ENCODE measurements at places on chromosomes 4 and X.

DNA sequence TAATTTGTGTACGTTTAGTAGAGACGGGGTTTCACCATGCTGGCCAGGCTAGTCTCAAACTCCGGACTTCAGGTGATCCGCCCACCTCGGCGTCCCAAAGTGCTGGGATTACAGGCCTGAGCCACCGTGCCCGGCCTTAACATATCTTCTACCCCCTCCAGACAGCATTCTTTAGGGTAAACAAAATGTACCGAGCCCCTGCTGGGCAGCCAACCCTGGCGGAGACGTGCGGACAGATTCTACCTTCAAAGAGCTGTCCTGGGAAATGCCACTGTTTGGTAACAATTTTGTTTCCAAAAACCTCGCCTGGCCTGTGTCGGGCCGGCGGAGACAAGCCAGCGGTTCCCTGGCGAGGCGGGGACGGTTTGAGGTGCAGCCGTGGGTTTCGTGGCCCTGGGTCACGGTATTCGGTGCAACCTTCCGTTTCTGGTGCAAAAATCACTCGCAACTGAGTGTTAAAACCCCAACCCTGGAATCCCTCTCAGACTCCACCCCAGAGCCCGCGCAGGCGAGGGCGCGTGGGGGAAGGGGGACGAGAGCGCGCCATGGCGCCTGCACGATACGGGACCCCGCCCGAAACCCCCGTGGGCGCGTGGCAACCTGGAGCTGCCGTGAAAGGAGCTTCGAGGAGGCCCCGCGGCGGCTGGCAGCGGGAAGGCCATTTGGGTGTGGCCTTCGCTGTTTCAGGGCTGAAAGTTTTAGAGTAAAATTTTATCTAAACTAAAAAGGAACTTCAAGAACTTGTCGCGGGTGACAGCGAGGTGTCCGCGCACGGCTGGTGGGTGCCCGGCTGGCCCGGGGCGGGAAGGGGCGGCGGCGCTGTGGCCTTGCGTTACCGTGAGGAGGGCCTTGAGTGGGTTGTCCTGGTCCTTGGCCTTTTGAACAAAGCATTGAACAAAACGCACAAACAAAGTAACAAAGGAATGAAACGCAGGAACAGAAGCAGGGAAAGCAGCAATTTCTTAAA is 17.0 kb downstream of the MRFAP1 start:
- DNase-seq, result no peak

- DNase-seq, result no peak
Measured at GRCh38 chr4:69126024-69126423, 29.8 kb downstream of the UGT2B7 start.

DNA sequence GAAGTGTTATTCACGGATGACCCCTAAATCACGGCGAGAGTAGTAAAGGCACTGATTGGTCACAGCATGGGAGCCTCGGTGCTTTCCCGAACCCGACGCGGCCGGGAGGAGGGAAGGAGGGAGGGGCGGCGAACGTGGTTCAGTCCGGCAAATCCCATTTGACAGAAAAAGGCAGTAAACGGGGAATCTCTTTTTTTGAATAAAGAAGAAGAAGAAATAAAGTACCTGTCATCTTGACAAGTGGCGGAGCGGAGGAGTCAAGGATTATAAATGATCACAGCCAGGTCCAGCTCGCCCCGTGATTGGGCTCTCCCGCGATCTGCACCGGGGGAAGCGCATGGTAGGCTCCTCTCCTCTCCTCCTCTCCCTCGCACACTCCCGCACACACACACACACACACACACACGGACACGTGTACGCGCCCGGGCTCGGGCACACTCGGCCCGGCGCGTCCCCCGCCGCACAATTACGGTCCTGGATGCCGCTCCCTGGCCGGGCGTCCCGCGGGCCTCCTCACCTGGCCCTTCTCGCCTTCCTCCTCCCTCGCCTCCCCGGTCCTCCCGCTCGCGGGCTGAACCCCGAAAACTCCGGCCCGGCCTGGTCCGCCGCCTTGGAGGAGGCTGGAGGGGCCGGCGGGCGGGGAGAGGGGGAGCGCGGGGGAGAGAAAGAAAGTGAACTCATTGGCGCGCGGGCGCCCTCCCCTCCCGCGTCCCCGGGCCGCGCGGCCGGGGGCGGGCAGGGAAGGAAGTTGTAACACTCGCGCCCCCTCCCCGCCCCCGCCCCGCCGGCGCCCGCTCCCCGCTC is 99.2 kb upstream of the TENM3 start:
- peak; percentile 22 for DNase-seq

DNA sequence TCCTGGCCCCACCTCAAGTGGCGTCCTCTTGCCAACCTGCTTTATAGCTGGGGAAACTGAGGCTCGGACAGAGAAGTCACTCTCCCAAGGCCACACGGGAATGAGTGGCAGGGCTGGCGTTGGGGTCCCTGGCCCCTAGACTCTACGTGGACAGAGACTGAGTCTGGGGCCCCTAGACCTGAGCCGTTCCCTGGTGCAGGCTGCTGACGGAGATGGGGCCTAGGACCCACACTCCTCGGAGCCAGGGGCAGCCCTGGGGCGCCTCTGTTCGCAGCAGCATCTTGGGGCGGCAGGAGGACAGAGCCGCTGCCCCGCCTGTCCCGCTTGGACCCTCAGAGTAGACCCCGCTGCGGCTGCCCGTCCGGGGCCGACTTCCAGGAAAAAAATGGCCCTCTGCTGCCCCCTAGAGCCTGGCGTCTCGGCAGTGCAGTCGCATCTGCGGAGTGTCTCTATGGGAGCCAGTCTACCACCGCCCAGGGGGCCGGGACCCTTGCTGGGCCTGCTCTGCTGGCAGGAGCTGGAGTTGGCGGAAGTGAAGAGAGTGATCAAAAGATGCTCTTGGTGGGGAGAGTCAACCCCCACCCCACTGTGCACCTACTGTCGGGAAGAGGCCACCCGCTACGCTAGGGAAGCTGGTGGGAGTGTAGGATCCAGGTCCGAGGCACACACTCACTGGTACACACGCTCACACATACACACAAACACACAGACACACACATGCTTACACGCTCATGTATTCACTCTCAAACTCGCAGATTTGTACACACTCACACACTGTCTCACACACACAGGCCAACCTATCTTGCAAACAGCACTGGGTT is 220.1 kb downstream of the AFAP1 start:
- no peak for DNase-seq

GRCh38 chr4:145101091-145101490 is 3.0 kb downstream of the ABCE1 start:
- DNase-seq, result peak; percentile 18

DNA sequence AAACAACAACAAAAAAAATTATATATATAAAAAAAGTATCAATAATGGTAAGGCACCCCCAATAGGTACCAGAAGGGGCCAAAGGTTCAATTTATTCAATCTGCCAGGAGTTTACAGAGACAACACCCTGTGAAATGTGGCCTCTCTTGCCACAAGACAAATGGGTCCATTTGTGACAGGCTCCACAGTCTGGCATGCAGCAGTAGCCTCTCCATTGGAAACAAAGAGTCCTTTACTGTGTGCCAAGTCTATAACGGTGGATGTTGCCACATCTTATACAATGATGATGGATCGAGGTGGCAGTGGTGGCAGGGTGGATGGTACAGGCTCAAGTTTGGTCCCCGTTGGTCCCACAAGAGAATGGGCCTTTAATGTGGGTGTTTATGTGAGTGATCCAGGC is 70.1 kb upstream of the SH3RF1 start:
- DNase-seq, result no peak

DNA sequence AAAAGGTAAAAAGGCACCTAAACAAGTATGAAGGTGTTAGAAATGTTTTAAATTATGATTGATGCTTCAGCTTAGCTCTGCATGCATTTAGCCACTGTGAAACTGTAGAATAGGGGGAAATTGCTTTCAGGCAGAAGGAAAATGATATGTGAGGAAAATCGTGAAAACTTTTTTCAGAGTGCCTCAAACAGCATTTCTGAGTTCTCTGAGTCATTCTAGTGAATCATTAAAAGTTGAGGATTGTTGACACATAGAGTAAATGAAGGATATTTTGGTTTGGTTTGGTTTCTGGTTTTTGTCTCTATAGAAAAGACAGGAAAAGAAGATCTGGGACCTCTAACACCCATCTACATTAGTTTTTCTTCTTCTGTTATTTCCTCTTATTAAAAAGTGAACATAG is 332.5 kb upstream of the TRAM1L1 start:
- no peak for DNase-seq

DNA sequence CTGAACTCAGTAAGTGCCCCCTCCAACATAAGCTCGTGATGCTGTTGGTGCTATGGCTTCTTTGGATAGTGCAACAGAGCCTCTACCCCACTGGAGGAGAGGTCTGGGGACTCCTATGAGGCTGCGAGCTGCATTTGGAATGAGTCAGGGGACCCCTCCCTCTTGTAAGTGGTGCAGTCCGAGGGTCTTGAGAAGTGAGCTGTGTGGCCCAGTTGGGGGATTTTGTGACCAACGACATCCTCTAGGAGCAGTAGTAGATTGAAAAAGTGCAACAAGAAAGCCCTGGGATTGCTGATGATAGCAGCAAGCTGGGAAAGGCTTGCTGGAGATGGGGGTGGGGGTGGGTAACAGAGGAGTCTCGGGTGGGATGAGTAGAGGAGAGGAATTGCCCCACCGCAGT is 3.1 kb downstream of the FRMPD3 start:
- DNase-seq, result no peak

DNA sequence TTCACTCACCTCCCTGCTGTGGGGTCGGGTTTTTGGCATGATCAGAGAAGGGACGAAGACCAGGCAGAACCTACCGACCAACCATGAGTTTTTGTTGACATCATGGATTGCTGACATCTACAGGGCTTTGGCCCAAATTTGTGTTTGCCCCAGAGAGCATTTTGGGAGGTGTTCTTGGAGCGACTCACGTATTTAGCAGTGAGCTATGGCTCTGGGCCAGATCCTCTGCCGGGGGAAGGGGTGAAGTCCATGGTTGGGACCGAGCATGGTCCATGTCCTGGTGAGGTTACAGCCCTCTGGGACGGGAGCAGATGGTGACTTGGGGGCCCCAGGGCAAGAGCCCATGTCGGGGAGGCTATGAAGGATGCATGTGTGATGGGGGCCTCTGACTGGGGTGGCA is 17.4 kb downstream of the SORCS2 start:
- no peak for DNase-seq

GRCh38 chr4:165668694-165669093 is 204.3 kb upstream of the TLL1 start:
- no peak for DNase-seq

DNA sequence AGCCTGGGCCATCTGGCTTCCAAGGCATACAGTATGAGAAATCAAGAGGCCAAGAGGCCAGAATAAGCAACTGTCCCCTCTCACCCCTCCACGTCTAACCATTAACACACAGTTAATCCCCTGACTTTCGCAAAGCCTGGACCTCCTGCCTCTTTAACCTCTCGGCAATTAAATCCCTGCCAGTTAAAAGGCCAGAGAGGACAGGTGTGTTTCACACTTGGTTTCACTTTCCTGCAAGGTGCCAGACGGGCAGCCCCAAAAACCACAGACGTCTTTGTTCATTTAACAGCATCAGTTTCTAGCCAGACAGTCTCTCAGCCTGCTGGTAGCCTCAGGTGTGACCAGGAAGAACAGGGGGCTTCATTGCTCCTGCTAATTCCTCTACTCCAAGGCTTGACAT is 91.1 kb upstream of the KIT start:
- DNase-seq, result no peak

- no peak for DNase-seq
Measured at GRCh38 chr4:87445964-87446363, 23.6 kb downstream of the NUDT9 start.

DNA sequence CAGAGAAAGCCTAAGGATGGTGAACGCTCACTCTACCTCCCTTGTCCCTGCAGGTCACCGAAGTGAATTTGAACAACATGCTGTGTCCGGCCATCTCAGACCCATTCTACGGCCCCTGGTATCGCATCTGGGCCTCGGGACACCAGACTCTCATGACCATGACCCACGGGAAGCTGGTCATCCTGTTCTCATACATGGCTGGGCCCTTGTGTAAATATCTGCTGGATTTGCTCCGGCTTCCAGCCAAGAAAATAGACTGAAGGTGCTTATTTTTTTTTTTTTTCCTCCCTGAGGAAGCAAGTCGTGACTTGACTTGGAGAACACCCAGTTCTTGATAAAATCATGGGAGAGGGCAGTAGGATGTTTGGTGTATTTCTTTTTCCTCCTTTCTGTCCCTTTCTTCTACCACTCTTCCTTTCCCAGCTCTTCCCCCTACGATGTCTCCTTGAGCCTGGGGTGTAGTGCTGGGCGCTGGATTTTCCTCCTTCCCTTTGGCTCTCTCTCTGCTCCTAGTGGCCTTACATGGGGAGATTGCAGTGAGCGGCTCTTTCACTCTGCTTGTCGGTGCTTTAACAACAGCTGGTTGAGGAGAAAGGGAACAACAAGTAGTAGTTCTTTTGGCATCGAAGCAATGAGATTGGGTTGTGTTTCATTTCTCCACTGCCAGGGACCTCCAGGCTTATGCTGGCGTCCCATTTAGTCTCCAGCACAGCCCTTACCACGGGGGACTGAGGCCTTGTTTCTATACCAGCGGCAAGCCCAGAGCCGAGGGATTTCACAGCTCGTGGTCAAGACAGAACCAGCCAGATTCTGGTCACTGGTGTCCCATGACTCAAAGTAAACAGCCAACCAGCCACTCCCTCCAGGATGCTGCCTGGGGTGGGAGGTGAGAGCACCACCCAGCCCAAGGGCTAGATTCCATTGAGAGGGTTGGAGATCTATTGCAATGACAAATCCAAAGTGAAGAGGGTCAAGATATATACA is 144.4 kb downstream of the AMMECR1 start:
- peak; percentile 26 for DNase-seq

GRCh38 chr4:153146031-153146430 is 58.2 kb upstream of the TRIM2 start:
- no peak for DNase-seq

DNA sequence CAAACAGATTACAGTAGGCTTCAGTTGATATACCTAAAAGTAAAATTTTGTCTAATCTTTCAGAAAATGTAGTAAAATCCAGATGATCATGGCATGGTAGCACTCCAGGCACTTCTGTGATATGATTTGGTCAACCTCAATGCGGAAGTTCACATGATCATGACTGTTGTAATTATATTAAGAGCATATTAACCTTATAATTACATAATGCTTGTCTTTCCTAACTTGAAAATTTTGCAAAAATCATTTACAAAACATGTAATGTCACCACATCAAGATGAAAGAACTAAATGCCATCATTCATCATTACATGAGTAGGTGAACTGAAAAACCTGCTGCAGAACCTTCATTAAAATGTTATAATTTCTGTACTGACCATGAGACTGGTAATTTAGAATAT is 88.1 kb downstream of the MBNL3 start:
- no peak for DNase-seq

DNA sequence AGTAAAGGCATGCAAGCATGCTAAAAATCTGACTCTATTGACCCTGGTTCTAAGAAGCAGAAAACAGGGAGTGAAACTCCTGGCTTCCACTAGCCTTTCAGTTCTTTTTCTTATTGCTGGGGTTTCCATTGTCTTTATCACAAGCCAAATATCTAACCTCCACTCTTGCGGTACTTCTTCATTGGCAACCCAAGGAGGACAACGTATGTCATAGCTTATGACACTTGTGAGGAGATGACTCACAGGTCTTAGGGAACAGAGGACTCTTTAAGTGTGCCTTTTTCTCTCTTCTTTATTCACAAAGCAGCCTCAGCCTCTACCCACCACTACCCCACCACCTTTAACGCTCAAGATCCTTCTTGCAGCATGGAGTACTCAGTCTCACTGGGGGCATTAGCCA is 124.2 kb downstream of the GUCY2F start:
- no peak for DNase-seq

DNA sequence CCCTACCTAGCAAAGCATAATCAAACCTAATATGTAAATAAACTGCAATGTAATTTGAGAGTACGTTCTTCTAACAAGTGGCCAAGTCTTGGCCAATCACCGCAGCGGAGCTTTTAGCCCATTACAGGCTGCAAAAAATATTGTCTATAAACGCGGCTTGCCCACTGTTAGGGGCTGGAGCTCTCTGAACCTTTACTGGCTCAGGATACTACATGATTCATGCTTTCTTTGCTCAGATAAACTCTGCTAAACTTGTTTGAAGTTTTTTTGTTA is 990 bp upstream of the HADH start:
- DNase-seq, result no peak
